ENCODE measurements at places on chromosomes 11 and 22. TPM values are rescaled to one million over a fixed set of nuclear protein-coding genes. Genes with fewer than 3 reads are reported as not detected.

DNA sequence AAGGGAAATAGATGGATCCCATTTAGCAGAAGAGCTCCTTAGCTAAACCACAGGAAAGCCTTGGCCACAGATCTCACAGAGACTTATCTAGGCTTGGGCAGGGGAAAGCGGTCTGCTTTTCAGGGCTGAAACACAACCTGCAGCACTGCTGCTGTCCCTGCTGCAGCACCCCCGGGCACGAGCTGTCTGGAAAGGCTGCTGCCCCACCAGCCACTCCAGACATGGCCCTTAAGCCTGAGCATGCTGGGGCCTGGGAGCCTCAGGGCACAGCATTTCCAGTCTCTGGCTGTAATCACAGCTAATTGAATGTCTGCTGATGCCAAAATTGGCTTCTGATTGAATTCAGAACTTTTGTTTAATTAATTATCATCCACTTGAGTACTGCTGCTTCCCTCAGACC, 115.0 kb downstream of the TMPRSS5 start:
- DNase-seq, result no peak
- no peaks in the 10 kb centered on the region for H3K4me1 ChIP-seq
- H3K4me3 ChIP-seq, result no peak overlapping the region
- no peak overlapping the region for H3K27ac ChIP-seq
- H3K36me3 ChIP-seq, result no peaks in the 10 kb centered on the region

DNA sequence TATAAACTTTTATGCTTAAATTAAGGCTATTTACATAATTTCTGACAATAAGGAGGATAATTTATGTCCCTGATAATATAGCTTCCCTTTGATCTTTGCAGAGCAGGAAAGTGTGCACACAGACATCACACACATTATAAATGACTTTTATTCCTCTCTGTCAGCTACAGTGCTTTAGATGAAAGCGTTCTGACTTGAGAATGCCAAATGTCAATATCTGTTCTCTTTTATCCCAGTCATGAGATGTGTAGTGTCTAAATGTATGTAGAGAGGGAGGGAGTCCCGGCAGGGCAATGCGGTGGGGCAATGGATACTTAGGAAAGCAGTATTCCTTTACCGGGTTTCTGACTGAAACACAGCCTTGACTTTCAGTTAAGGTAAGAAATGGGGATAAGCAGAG, 225.4 kb upstream of the CHORDC1 start:
- no peak overlapping the region for H3K27ac ChIP-seq
- H3K4me1 ChIP-seq, result no peaks in the 10 kb centered on the region
- DNase-seq, result no peak
- H3K4me3 ChIP-seq, result no peak overlapping the region
- H3K27me3 ChIP-seq, result no peaks in the 10 kb centered on the region

DNA sequence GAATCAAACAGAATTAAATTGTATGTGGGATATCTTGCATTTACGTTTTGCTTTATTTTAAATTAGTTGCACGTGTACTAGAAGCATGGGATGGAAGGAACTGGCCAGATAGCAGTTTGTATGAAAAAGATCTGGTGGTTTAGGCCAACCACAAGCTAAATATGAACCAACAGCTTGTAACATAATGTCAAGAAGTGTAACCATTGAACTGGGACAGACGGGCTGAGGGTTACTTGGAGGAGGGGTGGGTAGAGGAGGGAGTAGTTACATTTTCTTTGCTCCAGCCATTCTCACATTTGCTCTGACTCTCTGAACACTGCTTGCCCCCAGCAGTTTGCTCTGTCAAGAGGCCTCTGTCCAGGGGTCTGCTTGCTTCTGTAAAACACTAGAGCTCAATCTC, 31.7 kb upstream of the CXCR5 start:
- no peak overlapping the region for H3K4me3 ChIP-seq
- no peak overlapping the region for H3K27ac ChIP-seq
- DNase-seq, result no peak
- no peaks in the 10 kb centered on the region for H3K36me3 ChIP-seq

DNA sequence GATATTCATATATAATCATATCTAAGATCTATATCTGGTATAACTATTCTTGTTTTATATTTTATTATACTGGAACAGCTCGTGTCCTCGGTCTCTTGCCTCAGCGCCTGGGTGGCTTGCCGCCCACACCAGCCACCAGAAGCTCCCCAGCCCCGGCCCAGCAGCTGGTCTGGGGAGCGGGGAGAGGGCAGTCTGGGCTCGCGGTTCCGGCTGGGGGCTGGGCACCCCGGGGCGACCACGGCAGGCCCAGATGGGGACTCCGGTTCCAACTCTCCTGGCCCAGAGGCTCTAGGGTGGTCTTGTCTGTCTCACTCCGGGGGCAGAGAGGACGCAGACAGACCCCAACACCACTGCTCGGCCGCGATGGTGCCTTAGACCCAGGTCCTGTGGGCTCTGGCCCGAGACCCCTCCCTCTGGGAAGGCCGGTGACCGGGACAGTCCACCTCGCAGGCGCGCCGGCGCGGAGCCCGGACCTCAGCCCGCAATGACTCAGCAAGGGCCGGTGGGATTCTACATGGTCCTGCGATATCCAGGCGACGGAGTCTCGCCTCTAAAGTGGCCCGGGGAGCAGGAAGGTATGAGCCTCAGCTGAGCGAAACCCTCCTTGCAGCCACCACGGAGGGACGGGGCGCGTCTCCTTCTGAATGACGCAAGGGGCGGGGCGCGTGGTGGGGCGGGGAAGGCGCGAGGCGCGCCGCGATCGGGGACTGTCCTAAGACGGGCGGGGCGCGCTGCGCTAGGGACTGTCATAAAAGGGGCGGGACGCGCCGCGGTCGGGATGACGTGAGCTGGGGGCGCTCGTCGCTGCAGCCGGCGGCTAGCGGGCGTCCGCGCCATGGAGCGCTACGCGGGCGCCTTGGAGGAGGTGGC, at the start of gene DGCR6:
DGCR6 (plus strand) TSS at position 781 of the 870 bp plus-strand sequence; CDS start at position 836, 55 bp downstream.
- no peaks in the 10 kb centered on the region for H3K4me1 ChIP-seq
- no peak within 1 kb of the TSS for H3K27ac ChIP-seq
- no peaks in the 10 kb centered on the region for H3K36me3 ChIP-seq
- H3K27me3 ChIP-seq, result no peaks in the 10 kb centered on the region
- DNase-seq, result no peak

Gene SLC25A18
- polyA plus RNA-seq, result 3.1 TPM
